Progenitor cell of endocrine pancreas (in vitro differentiated cells): ENCODE measurements at places on chromosomes 13 and 19.

DNA sequence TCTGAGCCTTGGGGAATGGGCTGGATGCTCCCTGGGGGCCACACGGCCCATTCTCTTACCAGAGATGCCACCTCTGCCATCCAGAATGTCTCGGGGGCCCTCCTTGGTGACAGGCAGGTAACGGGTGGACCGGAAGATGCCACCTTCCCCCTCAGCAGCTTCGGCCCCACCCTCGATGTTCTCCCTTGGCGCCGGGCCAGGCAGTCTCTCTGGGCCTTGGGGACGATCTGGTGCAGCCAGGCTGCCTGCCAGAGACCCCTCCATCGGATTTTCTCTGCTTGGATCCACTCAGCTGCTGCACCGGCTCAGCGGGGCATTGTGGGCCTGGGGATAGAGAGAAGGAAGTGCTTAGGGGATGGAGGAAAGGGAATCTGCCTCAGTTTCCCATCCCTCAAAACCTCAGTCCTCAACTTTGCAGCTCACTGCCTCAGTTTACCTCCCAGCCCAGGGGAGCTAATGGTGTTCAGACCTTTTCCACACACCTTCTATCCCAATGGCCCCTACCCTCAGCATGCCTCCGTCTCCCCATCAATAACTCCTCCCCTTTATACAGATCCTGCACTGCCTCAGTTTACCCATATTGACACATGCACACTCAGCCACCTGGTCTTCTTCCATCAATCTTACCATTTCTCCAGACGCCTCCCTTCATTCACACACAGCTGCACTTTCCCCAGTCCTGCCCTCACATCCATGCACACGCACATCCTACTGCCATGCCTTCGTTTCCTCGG, 1.5 kb downstream of the WIZ start:
- no peak for DNase-seq
- peak overlapping the region; percentile 20 for H3K27ac ChIP-seq
- peak overlapping the region; percentile 80 for H3K4me3 ChIP-seq
- peaks cover 10% of the 10 kb centered on the region for H3K4me1 ChIP-seq
- peaks cover 3% of the 10 kb centered on the region for H3K27me3 ChIP-seq

DNA sequence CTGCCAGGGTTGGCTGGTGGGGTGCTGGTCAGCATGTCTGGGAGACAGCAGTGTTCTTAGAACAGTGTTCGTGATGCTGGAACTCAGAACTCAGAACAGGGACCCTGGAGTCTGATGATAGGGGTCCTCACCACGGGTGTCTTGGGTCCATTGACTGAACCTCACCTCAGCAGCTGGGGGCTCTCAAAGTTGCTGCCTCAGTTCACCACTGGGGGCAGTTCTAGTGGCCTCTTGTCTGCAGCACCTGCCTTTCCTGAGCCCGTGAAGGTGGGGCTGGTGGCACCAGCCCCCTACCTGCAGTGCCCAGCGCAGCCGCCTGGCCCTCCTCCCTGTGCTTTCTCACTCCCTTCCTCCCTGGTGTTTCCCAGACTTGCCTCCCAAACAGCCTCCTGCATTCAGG, 28.5 kb downstream of the SAFB start:
- no peak for DNase-seq
- no peaks in the 10 kb centered on the region for H3K27me3 ChIP-seq
- no peaks in the 10 kb centered on the region for H3K4me1 ChIP-seq
- peaks cover 48% of the 10 kb centered on the region for H3K36me3 ChIP-seq
- H3K4me3 ChIP-seq, result no peak overlapping the region

- H3K4me3 ChIP-seq, result peak overlapping the region; percentile 81
- no peaks in the 10 kb centered on the region for H3K36me3 ChIP-seq
- H3K27ac ChIP-seq, result peak overlapping the region; percentile 14
- peaks cover 1% of the 10 kb centered on the region for H3K4me1 ChIP-seq
Observed at GRCh38 chr19:46076951-46077814, 36.4 kb upstream of the IGFL4 start.

DNA sequence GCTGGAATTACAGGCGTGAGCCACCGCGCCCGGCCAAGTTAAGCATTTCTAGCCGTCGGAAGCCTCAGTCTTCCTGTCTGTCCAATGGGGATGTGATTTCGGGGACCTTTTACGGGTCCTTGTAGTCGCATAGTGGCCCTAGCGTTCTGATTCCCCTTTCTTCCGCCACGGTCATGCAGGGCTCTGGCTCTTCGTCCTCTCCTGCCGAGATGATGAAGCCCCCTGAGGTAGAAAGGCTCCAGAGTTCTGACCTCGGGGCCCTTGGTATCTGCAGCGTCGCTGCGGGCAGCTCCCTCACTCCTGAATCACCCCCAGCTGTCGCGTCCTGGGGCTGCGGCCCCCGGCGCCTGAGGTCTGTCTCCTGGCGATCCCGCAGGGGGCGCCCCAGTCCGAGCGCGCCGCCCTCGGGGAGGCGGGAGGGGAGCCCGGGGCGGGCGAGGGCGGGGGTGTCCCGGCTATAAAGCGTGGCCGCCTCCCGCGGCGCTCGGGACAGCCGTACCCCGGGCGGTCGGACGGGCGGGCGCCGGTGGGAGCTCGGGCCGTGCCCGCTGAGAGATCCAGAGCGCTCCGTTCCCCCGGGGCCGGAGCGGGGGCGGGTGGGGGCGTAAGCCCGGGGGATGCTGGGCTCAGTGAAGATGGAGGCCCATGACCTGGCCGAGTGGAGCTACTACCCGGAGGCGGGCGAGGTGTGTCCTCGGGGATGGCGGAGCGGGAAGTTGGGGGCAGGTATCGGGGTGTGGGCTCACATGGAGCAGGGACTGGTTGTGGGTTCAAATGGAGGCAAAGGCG, at the start of gene FOXA3:
FOXA3 (plus strand) TSS at position 487 of the 789 bp plus-strand sequence; CDS start at position 618, 131 bp downstream.
- DNase-seq, result peak; percentile 71
- peaks cover 34% of the 10 kb centered on the region for H3K4me1 ChIP-seq
- no peaks in the 10 kb centered on the region for H3K36me3 ChIP-seq
- peak within 1 kb of the TSS; percentile 98 for H3K27ac ChIP-seq

GRCh38 chr19:2987797-2988196, 10.4 kb downstream of the TLE6 start:
- H3K27ac ChIP-seq, result no peak overlapping the region
- H3K36me3 ChIP-seq, result no peaks in the 10 kb centered on the region
- H3K27me3 ChIP-seq, result no peaks in the 10 kb centered on the region

DNA sequence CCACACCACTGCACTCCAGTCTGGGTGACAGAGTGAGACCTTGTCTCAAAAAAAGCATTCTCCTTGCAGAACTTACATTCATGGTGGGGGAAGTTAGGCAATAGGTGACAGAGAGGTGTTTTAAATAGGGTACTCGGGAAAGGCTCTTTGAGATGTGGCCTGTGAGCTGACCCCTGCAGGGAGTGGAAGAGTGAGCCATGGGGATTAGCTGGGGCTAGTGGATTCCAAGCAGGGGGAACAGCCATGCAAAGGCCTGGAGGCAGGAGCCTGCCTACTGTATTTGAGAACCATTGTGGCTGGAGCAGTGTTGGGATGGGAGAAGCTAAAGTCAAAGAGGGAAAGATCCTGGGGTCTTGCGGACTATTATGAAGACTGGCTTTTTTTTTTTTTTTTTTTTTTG, 3.9 kb upstream of the DMKN start:
- no peak overlapping the region for H3K27ac ChIP-seq
- peaks cover 22% of the 10 kb centered on the region for H3K27me3 ChIP-seq
- no peak overlapping the region for H3K4me3 ChIP-seq
- peaks cover 3% of the 10 kb centered on the region for H3K4me1 ChIP-seq
- no peaks in the 10 kb centered on the region for H3K36me3 ChIP-seq
- DNase-seq, result no peak

DNA sequence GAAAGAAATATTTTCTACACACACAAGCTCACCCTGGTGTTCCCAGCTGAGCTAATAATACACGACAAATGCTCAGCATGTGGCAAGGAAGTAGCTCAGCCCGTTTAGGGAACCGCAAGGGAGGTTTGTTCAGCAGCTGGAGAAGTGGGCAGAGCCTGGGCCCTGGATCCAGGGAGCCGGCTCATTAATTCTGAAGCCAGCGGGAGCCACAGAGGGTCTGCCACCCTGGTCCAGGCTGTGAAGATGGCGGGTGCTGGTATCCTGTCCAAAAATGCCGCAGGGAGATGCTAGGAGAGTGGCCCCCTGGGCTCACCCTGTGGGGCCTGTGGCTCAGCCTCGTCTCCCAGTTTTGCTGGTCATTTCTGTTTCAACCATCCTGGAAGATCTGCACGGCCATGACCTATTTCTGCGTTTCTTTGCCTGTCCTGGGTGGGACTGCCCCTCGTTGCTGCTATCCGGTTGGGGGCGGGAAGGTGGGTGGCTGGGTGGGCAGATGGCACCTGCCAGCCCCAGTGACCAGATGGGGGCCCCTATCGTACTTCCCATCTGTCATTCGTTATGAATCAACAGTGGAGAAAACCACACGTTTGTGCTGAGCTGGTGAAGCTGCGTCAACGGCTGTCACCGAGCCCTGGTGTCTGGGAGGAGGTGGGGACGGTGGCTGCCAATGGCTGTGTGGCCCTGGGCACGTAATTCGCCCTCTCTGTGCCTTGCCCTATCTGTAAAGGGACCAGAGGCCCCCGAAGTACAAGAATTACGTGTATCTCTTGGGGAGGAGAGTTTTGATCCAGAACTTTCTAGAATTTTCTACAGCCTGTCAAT, 2.7 kb upstream of the GNA15 start:
- H3K27ac ChIP-seq, result no peak overlapping the region
- no peak overlapping the region for H3K4me3 ChIP-seq
- no peaks in the 10 kb centered on the region for H3K36me3 ChIP-seq
- no peaks in the 10 kb centered on the region for H3K4me1 ChIP-seq
- H3K27me3 ChIP-seq, result no peaks in the 10 kb centered on the region
- no peak for DNase-seq

- DNase-seq, result no peak
- H3K36me3 ChIP-seq, result peaks cover 3% of the 10 kb centered on the region
- peak overlapping the region; percentile 97 for H3K4me3 ChIP-seq
- H3K4me1 ChIP-seq, result peaks cover 29% of the 10 kb centered on the region
- no peaks in the 10 kb centered on the region for H3K27me3 ChIP-seq
Observed at GRCh38 chr19:58520257-58520599, 618 bp upstream of the ZBTB45 start.

DNA sequence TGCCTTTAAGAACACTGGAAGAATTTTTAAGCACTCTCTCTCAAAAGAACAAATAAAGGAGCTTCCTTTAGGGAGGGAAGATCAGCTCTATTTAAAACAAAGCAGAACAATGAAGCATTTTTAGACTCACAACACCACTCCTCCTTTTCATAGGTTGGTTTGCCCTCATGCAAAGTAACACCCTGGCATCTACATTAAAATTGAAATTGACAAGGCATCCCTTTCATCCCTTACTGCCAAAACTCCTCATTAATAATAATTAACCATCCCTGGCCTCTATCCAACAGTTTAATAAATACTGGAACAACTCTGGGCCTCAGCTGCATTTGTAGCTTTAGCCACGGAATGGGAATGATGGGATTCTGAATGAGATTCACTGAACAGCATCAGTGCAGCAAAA, 929.1 kb downstream of the PCDH9 start:
- H3K36me3 ChIP-seq, result peaks cover 3% of the 10 kb centered on the region
- no peaks in the 10 kb centered on the region for H3K27me3 ChIP-seq
- no peak for DNase-seq

- H3K4me1 ChIP-seq, result no peaks in the 10 kb centered on the region
- no peaks in the 10 kb centered on the region for H3K36me3 ChIP-seq
- no peak overlapping the region for H3K4me3 ChIP-seq
Observed at GRCh38 chr13:46087481-46087880, 17.4 kb downstream of the CPB2 start.

DNA sequence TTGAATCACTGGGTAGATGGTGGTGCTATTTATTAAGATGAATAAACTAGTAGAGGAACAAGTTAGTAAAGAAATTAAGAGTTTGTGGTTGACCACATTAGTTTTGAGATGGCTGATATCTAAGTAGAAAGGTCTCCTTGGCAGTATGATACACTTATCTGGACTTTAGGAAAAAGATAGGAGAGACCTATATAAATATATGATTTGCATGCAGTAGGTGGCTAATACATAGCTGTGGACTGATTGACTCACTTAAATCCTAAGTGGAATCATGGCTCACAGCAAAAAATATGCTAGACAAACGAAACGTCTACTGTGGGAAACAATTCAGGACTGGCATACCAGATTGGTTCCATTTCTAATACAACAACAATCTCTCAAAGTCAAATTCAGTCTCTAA, 92.0 kb downstream of the CAB39L start:
- no peak overlapping the region for H3K4me3 ChIP-seq
- no peak overlapping the region for H3K27ac ChIP-seq
- no peak for DNase-seq
- H3K4me1 ChIP-seq, result no peaks in the 10 kb centered on the region

GRCh38 chr13:113049521-113049941, 56.1 kb upstream of the F7 start:
- H3K4me3 ChIP-seq, result no peak overlapping the region
- DNase-seq, result no peak
- no peaks in the 10 kb centered on the region for H3K27me3 ChIP-seq
- H3K27ac ChIP-seq, result no peak overlapping the region
- no peaks in the 10 kb centered on the region for H3K4me1 ChIP-seq

GRCh38 chr13:65965501-65965900, 1264.6 kb downstream of the PCDH9 start:
- no peaks in the 10 kb centered on the region for H3K4me1 ChIP-seq
- H3K36me3 ChIP-seq, result no peaks in the 10 kb centered on the region
- no peaks in the 10 kb centered on the region for H3K27me3 ChIP-seq
- no peak overlapping the region for H3K4me3 ChIP-seq
- no peak overlapping the region for H3K27ac ChIP-seq
- DNase-seq, result no peak
